ENCODE measurements at places on chromosomes 16 and 17. TPM values are rescaled to one million over a fixed set of nuclear protein-coding genes. Genes with fewer than 3 reads are reported as not detected.

GRCh38 chr17:82230609-82231311, 1.9 kb downstream of the SLC16A3 start:
- peaks cover 15% of the 10 kb centered on the region for H3K36me3 ChIP-seq
- H3K4me1 ChIP-seq, result peaks cover 92% of the 10 kb centered on the region
- peak overlapping the region; percentile 100 for H3K27ac ChIP-seq
- no peaks in the 10 kb centered on the region for H3K27me3 ChIP-seq
- DNase-seq, result peak; percentile 82

DNA sequence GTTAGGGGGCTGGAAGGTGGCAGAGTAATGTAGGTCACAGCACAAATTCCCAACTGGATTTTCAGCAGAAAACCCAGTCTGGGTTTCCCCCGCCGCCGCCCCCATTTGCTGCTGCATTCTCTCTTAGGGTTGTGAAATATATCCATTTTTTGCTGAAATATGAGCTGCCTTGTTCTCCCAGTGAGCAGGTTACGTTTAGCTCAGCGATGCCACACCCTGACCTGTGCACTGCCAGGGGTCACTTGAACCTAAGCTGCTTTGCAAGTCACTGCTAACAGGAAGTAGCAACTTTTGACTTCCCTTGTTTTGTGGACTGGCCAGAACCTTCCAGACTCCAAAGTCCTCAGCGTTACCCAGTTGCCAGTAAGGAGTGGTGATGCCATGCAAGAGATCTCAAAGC, 274.1 kb downstream of the CPPED1 start:
- peak overlapping the region; percentile 83 for H3K27ac ChIP-seq
- H3K4me1 ChIP-seq, result no peaks in the 10 kb centered on the region
- H3K4me3 ChIP-seq, result no peak overlapping the region

GRCh38 chr17:51618476-51618875, 358.1 kb downstream of the UTP18 start:
- no peaks in the 10 kb centered on the region for H3K36me3 ChIP-seq
- DNase-seq, result no peak
- H3K27ac ChIP-seq, result no peak overlapping the region
- no peaks in the 10 kb centered on the region for H3K27me3 ChIP-seq

DNA sequence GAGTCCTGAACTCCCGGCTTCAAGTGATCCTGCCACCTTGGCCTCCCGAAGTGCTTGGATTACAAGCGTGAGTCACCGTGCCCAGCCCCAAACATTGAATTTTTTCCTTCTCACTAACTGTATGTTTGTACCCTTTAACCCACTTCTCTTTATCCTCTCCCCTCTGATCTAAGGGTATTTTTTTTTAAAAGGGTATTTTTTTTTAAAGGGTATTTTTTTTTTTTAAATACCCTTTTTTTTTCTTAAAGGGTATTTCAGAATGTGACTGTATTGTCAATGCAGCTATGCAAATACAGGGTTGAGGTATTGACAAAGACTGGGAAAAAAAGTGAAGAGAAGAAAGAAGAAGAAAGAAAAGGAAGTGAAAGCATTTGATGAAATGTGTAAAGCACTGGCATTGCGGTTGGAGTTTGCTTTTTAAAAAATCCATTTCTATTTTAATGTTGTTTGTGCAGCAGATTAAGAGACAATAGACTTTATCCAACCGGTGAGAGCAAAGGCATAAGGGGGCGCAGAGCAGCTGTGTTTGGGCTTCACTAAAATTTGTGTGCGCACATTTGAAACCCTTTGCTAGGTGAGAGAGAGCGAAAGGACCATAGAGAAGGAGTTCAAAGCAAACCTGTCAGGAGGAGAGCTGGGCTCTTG, 42.4 kb downstream of the SYT17 start:
- no peak overlapping the region for H3K4me3 ChIP-seq
- peaks cover 13% of the 10 kb centered on the region for H3K4me1 ChIP-seq
- peak; percentile 39 for DNase-seq
- no peaks in the 10 kb centered on the region for H3K36me3 ChIP-seq
- no peak overlapping the region for H3K27ac ChIP-seq

DEXI gene
- total RNA-seq, result 30.2 TPM

KIF22 gene
- total RNA-seq, result 24.8 TPM

ARSG gene
- total RNA-seq, result 5.2 TPM

VPS35 gene
- total RNA-seq, result 102 TPM
